ENCODE measurements at places on chromosomes 7 and 10.

- DNase-seq: no peak
Measured at GRCh38 chr7:116408166-116408565, 91.4 kb upstream of the CAV2 start.

DNA sequence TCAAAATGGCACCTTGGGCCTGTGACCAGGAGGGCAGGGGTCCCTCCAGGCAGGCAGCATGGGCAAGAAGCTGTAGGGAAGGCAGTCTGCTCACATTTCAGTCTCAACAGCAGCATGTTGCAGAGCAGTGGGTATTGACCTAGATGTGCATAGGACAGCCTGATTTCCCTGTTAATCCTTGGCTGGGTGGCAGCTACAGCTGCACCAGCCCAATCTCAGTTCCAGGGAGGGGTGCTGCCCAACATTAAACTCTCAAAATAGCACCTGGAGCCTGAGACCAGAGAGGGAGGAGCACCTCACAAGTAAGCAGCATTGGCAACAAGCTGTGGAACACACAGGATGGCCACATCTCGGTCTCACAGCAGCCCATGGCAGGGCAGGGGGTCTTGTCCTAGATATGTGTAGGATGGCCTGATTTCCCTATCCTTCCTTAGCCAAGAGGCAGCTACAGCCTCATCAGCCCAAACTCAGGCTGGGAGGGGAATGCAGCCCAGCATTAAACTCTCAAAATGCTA is 10.3 kb downstream of the TMEM140 start:
- no peak for DNase-seq

- DNase-seq: no peak
Measured at GRCh38 chr10:95987685-95988426, 55.5 kb upstream of the CCNJ start.

GRCh38 chr10:25843551-25844170 is 90.4 kb upstream of the MYO3A start:
- peak; percentile 28 for DNase-seq

GRCh38 chr7:35909870-35910357 is 109.1 kb downstream of the SEPTIN7 start:
- DNase-seq: no peak

GRCh38 chr7:50677638-50677996 is 105.1 kb downstream of the GRB10 start:
- no peak for DNase-seq

GRCh38 chr10:95214793-95215192 is 20.8 kb downstream of the ACSM6 start:
- no peak for DNase-seq

- no peak for DNase-seq
Measured at GRCh38 chr7:41730161-41730560, 27.3 kb upstream of the INHBA start.

DNA sequence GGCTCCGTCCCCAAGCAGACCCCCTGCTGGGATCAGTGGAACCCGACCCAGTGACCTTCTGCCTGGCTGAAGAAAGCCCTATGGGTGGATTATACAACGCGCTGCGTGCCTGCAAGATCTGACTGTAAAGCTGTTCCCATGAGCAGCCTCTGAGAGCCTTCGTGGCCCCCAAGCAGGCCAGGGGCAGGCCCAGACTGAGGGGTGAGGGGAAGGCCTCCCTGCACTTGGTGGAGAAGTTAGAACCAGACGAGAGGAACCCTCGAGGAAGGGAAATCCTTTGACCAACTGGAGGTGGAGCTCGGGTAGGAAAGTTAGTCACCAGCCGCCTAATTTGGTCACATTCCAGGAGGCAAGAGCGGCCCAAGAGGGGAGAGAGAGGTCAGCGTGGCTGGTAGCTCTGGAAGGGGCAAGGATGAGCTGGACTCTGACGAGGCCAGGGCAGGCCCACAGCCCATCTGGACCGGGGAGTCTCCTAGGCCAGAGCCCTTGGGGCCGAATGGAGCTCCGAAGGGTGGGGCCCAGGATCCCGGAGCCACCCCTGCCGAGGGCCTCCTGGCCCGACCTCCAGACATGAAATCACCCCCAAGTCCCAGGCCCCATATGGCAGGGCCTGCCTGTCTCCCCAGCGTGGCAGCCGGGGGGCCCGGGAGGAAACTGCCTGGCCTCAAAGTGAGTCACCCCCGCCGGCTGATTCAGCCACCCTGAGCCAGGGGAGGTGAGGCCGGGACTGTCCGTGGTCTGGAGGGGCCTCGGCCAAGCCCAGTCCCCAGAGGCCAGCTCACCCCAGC is 23.3 kb upstream of the PDGFA start:
- DNase-seq: peak; percentile 92

DNA sequence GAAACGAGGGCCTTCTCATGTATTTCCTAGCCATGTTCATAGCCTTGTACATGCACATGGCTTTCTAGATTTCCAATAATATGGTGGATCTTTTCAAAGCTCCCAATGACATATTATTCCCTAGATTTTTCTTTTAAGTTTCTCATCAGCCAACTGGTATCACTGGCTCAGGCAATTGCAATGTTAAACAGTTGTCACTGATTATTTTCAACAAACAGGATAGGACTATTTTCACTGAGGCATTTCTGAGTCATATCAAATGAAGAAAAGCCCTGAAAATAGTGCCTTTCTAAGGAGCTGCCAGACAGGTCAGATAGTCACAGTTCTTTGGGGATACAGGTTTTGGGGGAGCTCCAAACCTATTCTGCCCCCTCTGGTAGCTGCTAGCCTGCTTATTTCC is 4.5 kb upstream of the LMTK2 start:
- no peak for DNase-seq

DNA sequence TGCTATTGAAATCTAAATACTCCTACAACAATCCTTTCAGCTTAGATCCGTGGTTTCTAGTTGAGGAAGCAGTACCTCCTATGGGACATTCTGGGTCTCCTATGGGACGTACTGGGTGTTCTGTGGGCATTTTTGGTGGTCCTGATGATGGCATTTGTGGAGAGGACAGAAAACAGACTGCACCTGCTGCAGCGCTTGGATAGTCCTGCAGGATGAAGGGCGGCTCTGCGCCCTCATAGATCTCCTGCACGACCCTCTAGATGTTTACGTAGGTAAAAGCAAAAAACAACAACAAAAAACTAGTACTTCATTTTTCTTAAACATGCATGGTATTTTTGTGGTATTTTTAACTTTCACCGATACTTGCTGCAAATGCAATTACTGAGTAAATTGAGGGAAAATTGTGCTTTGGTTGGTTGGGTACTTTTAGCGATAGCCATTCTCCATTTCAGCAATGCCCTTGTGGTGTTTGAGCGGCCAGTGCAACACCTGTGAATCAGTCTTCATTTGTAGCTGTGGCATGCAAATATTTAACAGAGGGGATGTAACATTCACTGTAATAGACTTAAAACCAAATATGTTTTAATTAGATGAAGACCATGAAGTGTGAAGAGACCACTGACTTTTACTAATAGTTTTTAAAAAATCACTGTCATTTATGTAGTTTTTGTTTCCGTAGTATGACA is 461.2 kb downstream of the SDK1 start:
- no peak for DNase-seq

GRCh38 chr10:13953371-13953770 is 366.6 kb downstream of the PRPF18 start:
- no peak for DNase-seq

Measured in umbilical cord (tissue), 2 donors.